Fibroblast of gingiva (primary cell): ENCODE measurements at places on chromosomes 6 and 20.
A peak's percentile ranks its signal among the peaks of the same experiment; 100 is the strongest.

DNA sequence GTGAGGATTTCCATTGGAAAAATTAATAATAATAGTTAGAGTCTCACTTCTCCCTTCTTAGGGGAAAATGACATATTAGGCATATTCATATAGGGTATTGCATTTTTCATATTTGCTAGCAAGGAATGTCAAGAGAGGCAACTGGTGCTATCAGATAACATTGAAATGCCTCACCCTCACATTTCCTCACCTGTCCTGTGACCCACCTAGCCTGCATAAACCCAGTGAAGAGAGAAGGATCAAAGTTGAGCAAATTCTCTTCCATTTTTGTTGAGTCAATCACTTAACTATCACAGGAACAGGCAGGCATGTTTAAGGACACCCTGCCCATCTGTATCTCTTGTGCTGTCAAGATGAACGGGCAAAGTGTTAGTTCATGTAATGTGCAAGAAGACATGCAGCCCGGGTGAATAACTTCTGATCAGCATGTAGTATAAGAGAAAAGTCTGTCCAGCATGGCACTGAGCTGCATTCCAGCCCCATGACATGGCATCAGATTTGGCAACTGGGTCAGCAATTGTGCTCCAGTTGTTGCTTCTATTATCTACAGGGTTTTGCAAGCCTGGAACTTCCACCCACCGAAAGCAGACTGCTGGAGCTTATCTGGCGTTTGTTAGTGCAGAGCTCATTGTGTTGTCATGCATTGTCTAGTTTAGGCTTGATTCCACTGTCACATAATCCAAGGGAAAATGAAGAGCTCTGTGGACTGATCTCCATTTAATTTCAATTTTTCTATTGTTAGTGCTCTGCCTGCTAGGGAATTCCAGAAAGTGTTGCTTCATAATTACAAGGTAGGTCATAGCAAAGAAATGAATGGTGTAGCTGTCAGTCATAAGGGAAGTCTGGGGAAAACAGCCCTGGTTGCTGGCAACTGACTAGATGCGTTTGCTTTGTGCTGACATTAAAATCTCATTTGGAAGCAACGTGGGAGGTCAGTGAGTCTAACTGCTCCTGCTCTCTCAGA is 138.4 kb upstream of the TNFAIP3 start:
- DNase-seq, result peak; percentile 97

- no peak for DNase-seq
Measured at GRCh38 chr20:31711179-31712111, 11.2 kb downstream of the BCL2L1 start.

GRCh38 chr20:62921119-62921687 is 5.1 kb downstream of the DIDO1 start:
- DNase-seq, result peak; percentile 29

- no peak for DNase-seq
Measured at GRCh38 chr6:108739496-108740330, 108.5 kb upstream of the ARMC2 start.

DNA sequence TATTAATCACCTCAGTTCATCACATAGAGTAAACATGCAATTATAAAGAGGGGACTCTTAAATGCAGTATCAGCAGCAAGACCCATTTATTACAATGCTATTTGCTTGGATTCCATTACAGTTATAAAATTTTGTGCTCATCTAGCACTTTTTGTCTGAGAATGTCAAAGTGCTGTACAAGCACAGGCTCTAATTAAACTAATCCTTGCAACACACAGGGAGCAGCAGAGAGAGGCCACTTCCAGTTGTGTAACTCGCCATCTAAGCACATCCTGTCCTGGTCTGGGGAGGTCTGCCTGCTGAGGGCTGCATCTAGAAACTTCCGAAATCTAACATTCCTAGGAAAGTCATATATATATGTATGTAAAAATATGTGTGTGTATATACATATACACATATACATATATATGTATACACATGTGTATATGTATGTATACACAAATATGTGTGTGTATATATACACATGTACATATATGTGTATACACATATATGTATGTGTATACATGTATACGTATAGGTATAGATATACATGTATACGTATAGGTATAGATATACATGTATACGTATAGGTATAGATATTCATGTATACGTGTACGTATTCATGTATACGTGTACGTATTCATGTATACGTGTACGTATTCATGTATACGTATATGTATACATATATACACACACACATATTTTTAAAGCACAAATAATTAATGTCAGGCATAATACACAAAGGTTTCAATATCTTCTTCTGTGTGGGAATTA is 136.4 kb upstream of the JARID2 start:
- DNase-seq, result peak; percentile 15

- DNase-seq, result no peak
Measured at GRCh38 chr20:36784900-36785299, 11.3 kb upstream of the DSN1 start.
